Testis (tissue), 5 donors: ENCODE measurements at places on chromosomes 7 and 10. TPM values are rescaled to one million over a fixed set of nuclear protein-coding genes. Genes with fewer than 3 reads are reported as not detected.

The GRM8 gene
- 8.2 TPM for polyA plus RNA-seq

The PCBD1 gene
- 49.6 TPM for polyA plus RNA-seq

The ICA1 gene
- 90.3 TPM for polyA plus RNA-seq

The RBP3 gene
- polyA plus RNA-seq: 0.09 TPM

The KAT6B gene
- polyA plus RNA-seq: 23.9 TPM

The CDC14C gene
- 14.2 TPM for polyA plus RNA-seq

The NDUFB8 gene
- 150 TPM for polyA plus RNA-seq

The NPFFR1 gene
- 2.6 TPM for polyA plus RNA-seq

The CYP2C19 gene
- polyA plus RNA-seq: not detected

The ENTPD1 gene
- polyA plus RNA-seq: 12.7 TPM

The PPP1R9A gene
- polyA plus RNA-seq: 16.7 TPM

DNA sequence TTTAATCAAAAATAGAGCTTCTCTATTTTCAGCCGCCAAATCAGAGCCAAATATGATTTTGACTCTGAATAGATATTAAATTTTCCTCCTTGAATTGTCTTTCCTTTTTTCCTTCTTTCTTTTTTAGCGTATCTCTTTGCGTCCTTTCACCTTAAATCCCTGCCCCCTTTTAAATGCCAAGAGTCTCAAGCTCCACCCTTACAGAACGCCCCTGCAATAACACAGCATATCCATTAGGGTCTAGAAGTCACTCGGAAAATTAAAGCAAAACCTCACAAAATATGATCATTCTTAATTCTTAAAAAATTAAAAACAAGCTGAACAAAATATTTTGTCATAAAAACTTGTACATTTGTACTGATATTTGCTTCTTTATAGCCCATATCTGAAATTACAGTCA is 51.3 kb upstream of the GRM8 start:
- DNase-seq: no peak
- H3K27me3 ChIP-seq: no peaks in the 10 kb centered on the region
- no peaks in the 10 kb centered on the region for H3K4me1 ChIP-seq
- H3K4me3 ChIP-seq: no peak overlapping the region
- H3K27ac ChIP-seq: no peak overlapping the region
- H3K36me3 ChIP-seq: no peaks in the 10 kb centered on the region

GRCh38 chr7:107262857-107263256 is 94.1 kb downstream of the HBP1 start:
- H3K4me3 ChIP-seq: no peak overlapping the region
- H3K27ac ChIP-seq: no peak overlapping the region
- peak; percentile 28 for DNase-seq

GRCh38 chr10:20855398-20856038 is 41.6 kb downstream of the NEBL start:
- no peaks in the 10 kb centered on the region for H3K27me3 ChIP-seq
- H3K36me3 ChIP-seq: no peaks in the 10 kb centered on the region
- H3K4me3 ChIP-seq: no peak overlapping the region

DNA sequence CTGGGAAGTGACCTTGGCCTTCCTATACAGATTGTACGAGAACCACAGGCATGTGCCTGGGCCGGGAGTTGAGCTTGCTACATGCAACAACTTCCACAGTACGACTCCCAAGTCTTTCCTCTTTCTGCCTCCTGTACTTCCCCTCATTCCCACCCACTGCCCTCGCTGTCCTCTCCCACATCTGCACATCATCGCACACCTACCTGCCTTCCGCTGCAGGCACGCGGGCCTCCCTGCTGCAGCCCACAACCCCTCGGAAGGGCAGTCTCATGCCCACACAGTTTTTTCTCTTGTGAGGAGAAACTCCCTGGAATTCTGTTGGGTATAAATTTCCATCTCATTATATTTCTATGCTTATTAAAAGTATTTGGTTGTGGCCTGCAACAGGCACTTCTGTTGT is 117.2 kb downstream of the ACTR3B start:
- H3K36me3 ChIP-seq: no peaks in the 10 kb centered on the region
- H3K27ac ChIP-seq: no peak overlapping the region
- no peaks in the 10 kb centered on the region for H3K4me1 ChIP-seq
- no peaks in the 10 kb centered on the region for H3K27me3 ChIP-seq
- no peak overlapping the region for H3K4me3 ChIP-seq

- H3K36me3 ChIP-seq: no peaks in the 10 kb centered on the region
- no peaks in the 10 kb centered on the region for H3K4me1 ChIP-seq
- H3K4me3 ChIP-seq: no peak overlapping the region
These were observed 59.6 kb downstream of the SH3PXD2A start for GRCh38 chr10:103795634-103796270.

- H3K27me3 ChIP-seq: no peaks in the 10 kb centered on the region
These were observed 22.4 kb downstream of the ADGRA1 start for GRCh38 chr10:133110133-133110532.

GRCh38 chr10:18822156-18822555 is 162.9 kb downstream of the ARL5B start:
- peak; percentile 30 for DNase-seq
- no peaks in the 10 kb centered on the region for H3K27me3 ChIP-seq
- no peaks in the 10 kb centered on the region for H3K4me1 ChIP-seq
- no peak overlapping the region for H3K4me3 ChIP-seq
- H3K27ac ChIP-seq: no peak overlapping the region

- DNase-seq: peak; percentile 27
- peak overlapping the region; percentile 49 for H3K4me3 ChIP-seq
- H3K27me3 ChIP-seq: no peaks in the 10 kb centered on the region
These were observed 927 bp upstream of the ALOX5 start for GRCh38 chr10:45373003-45373575.

- H3K27me3 ChIP-seq: no peaks in the 10 kb centered on the region
- H3K4me3 ChIP-seq: no peak overlapping the region
- no peaks in the 10 kb centered on the region for H3K36me3 ChIP-seq
These were observed 338.9 kb upstream of the GALNT17 start for GRCh38 chr7:70793060-70793459.

DNA sequence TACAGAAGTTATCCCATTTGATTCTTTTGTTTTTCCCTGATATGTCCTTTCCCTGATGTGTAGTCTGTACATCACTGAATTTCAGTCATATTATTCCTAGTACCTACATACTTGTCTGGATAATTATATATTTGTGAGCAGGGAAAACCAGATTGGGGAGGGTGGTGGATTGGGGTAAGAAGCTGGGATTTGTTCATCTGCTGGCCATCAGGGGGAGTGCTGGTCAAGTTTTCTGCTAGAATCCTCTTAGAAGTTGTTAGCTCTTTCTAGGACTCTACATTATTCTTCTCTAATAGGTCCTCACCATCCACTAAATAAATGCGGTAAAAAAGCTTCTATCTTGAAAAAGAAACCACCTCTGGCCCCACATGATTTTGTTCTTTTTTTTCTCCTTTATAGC is 232.7 kb upstream of the TAC1 start:
- no peak overlapping the region for H3K4me3 ChIP-seq
- no peak overlapping the region for H3K27ac ChIP-seq
- H3K27me3 ChIP-seq: no peaks in the 10 kb centered on the region
- no peaks in the 10 kb centered on the region for H3K4me1 ChIP-seq
- no peaks in the 10 kb centered on the region for H3K36me3 ChIP-seq

GRCh38 chr7:98557538-98558031 is 59.5 kb upstream of the NPTX2 start:
- no peaks in the 10 kb centered on the region for H3K27me3 ChIP-seq
- no peaks in the 10 kb centered on the region for H3K36me3 ChIP-seq
- no peak for DNase-seq
- peaks cover 3% of the 10 kb centered on the region for H3K4me1 ChIP-seq

GRCh38 chr7:132412435-132412834 is 163.8 kb downstream of the PLXNA4 start:
- no peaks in the 10 kb centered on the region for H3K36me3 ChIP-seq
- no peaks in the 10 kb centered on the region for H3K27me3 ChIP-seq
- H3K4me1 ChIP-seq: no peaks in the 10 kb centered on the region

- no peaks in the 10 kb centered on the region for H3K36me3 ChIP-seq
- no peak for DNase-seq
- no peak overlapping the region for H3K4me3 ChIP-seq
- H3K27me3 ChIP-seq: no peaks in the 10 kb centered on the region
- no peaks in the 10 kb centered on the region for H3K4me1 ChIP-seq
- no peak overlapping the region for H3K27ac ChIP-seq
These were observed 464.3 kb upstream of the ADARB2 start for GRCh38 chr10:2201534-2202099.

- H3K36me3 ChIP-seq: no peaks in the 10 kb centered on the region
- H3K27ac ChIP-seq: peak overlapping the region; percentile 92
- no peaks in the 10 kb centered on the region for H3K27me3 ChIP-seq
- H3K4me1 ChIP-seq: peaks cover 9% of the 10 kb centered on the region
- peak; percentile 37 for DNase-seq
- peak overlapping the region; percentile 92 for H3K4me3 ChIP-seq
These were observed 817 bp upstream of the DNAJB6 start for GRCh38 chr7:157335991-157336382.

DNA sequence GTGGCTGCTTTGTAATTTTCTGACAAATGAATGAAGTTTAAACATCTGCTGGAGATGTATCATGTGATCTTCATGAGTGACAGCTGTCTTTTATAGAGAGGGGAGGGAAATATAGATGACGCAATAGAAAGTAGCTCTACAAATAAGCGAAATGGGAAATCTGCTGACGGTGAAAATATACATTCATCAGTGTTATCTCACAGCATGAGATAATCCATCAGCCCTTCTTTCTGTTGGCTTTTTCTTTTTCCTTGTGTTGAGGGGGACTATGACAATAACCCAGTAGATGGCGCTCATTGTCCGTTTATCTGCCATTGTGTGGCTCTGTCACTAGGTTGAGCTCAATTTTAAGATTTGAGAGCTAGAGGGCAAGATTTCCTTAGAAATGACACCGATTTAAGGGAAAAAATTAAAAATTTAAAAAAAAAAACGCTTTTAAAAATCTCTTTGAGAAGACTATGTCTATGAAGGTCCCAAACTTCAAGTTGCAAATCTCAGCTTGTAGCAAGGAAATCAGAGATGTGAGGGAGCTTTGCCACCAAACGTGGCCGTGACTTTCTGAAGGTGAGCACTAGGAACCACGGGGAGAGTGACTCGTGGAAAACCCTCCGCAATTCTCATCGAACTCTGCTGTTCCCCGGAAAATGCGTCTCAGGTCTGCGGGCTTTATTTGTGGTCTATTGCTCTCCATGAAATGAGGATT is 114.6 kb upstream of the SFMBT2 start:
- no peaks in the 10 kb centered on the region for H3K27me3 ChIP-seq
- peak; percentile 85 for DNase-seq
- H3K36me3 ChIP-seq: no peaks in the 10 kb centered on the region
- H3K4me3 ChIP-seq: no peak overlapping the region

DNA sequence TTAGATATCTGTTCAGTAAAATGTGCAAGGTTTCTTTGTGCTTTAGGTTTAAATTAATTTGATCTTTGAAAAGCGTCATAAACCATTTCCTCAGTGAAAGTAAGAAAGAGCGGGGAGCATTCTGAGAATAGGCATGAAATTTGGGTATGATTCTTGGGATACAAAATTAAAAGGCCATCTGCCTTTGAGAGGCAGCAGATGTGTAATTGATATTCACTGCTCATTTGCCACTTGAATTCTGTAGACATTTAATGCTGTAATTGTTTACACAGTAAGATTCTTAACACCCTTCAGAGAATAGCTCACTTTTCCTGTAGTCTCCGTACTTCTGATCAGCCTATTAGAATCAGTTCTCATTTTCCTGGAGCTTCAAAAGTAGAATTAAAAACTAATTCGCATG is 18.7 kb downstream of the FRMD4A start:
- H3K27ac ChIP-seq: no peak overlapping the region
- H3K27me3 ChIP-seq: no peaks in the 10 kb centered on the region
- H3K36me3 ChIP-seq: no peaks in the 10 kb centered on the region
- no peak overlapping the region for H3K4me3 ChIP-seq

GRCh38 chr10:98296524-98296923 is 28.5 kb upstream of the LOXL4 start:
- no peak overlapping the region for H3K27ac ChIP-seq
- no peaks in the 10 kb centered on the region for H3K36me3 ChIP-seq
- no peak overlapping the region for H3K4me3 ChIP-seq
- H3K27me3 ChIP-seq: no peaks in the 10 kb centered on the region
- H3K4me1 ChIP-seq: no peaks in the 10 kb centered on the region

DNA sequence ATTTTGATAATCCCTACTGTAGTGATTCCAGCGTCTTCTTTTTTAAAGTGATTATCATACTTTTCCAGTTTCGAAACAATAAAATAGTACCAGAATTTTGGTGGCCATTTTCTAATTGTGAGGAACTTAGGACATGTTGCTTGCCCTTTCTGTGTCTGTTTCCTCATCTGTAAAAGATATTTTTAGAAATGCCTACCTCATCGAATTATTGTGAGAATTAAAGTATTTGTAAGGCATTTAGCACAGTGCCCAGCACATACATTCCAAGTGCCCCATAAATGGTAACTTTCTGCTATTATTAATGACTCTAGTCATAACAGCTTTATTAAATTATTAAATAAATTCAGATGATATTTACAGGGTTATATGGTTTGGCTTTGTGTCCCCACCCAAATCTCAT is 3.7 kb downstream of the CFAP69 start:
- no peak overlapping the region for H3K4me3 ChIP-seq
- no peak for DNase-seq
- H3K36me3 ChIP-seq: no peaks in the 10 kb centered on the region
- no peaks in the 10 kb centered on the region for H3K27me3 ChIP-seq
- no peak overlapping the region for H3K27ac ChIP-seq
- H3K4me1 ChIP-seq: peaks cover 4% of the 10 kb centered on the region

GRCh38 chr10:6074489-6075301 is 12.5 kb upstream of the IL2RA start:
- no peaks in the 10 kb centered on the region for H3K27me3 ChIP-seq
- H3K4me1 ChIP-seq: peaks cover 5% of the 10 kb centered on the region
- DNase-seq: peak; percentile 67
- H3K27ac ChIP-seq: no peak overlapping the region

DNA sequence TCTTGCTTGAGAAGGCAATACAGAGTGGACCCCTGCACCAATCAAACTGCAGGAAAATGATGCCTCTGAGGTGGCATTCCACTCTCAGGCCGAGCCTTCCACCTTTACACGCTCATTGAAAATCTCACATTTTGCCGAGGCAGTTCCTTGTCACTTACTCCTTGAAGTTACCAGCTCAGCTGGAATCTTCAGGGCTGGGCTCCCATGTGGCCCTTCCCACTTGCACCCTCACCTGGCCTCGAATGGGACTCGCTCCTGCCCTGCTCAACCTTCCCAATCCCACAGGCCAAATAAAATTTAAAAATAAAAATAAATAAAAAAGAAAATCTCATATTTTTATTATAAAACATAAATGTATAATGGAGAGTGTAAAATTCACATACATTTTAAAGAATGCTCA is 790.7 kb upstream of the COBL start:
- no peak overlapping the region for H3K27ac ChIP-seq
- no peaks in the 10 kb centered on the region for H3K4me1 ChIP-seq
- peak overlapping the region; percentile 24 for H3K4me3 ChIP-seq

DNA sequence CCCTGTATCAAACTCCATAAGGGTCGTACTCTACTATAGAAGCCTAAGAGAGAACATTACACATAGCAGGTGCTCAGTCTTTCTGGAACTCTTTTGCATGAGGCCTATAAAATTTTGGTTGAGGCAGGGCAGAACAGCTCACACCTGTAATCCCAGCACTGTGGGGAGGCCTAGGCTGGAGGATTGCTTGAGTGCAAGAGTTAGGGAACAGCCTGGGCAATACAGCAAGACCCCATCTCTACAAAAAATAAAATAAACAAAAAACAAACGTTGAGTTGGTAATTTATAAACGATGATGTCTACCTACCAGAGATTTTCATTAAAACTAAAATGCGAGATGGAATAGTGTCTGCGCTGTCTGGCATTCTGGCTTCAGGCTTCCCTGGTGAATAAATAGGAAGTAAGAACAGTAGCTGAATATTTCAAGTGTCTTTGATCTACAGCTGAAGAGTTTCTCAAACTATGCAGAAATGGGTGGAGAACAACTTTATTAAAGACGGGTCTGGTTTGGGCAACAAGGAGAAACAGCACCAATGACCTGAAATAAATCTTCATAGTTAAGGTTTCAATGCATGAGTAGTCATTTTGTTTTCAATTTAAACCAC is 774 bp downstream of the PON2 start:
- H3K4me1 ChIP-seq: no peaks in the 10 kb centered on the region
- no peaks in the 10 kb centered on the region for H3K27me3 ChIP-seq
- peak overlapping the region; percentile 81 for H3K27ac ChIP-seq
- H3K4me3 ChIP-seq: peak overlapping the region; percentile 73
